ENCODE measurements at places on chromosomes 4 and X.
A peak's percentile ranks its signal among the peaks of the same experiment; 100 is the strongest.

DNA sequence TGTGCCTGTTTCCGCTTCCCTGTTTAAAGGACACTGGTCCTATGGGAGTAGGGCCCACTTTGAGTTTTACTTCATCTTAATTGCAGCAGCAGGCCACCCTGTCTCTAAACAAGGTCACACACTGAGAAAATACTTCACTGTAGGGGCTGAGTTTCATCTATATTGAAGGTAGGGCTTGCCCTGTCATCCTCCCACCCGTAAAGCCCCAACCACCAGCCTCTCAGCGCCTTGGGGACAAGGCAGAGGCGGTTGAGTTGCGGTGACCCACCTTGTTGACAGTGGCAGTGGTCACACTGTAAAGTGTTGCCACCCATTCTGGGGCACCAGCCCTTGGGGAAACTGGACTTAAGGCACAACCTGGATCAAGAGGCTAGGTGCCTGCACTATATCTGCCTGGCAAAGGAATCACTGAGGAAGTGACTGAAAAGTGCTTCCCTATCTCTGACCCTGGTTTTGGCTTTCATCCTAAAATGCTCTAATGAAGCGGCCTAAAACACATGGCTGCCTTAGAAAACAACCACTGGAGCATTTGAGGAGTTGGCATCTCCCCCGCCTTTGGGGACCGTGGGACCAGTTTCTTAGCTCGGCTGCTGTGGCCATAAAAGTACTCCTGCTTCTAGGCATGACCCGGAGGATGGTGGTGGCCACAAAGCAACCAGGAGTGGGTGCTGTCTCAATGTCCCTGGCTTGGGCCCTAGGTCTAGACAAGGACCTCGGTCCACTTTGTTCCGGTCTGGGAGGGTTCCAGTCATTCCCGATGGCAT is 7.8 kb upstream of the WDR1 start:
- DNase-seq = no peak

GRCh38 chr4:129623233-129623875 is 527.4 kb downstream of the C4orf33 start:
- DNase-seq = no peak

- peak; percentile 3 for DNase-seq
These were observed 29.1 kb downstream of the RIPPLY1 start for GRCh38 chrX:106874075-106874474.

DNA sequence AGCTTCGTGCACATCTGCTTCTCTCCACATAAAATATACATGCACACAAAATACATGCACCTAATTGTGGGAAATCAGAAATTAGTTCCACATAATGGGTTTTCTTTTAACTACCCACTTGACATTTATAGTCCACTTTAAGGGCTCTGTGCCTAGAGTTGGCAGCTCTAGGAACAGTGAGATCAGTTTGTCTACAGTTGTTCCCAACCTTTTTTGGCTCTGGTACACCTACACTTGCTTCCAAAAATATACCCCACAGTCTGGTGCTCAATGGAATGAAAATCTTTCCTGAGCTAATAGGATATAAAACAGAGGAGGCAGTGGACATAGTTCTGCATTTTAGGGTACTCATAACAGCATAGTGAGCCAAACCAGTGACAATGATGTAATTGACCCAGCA is 36.1 kb downstream of the HDAC8 start:
- DNase-seq = no peak

- no peak for DNase-seq
These were observed 9.0 kb upstream of the TSPYL2 start for GRCh38 chrX:53073115-53073586.

DNA sequence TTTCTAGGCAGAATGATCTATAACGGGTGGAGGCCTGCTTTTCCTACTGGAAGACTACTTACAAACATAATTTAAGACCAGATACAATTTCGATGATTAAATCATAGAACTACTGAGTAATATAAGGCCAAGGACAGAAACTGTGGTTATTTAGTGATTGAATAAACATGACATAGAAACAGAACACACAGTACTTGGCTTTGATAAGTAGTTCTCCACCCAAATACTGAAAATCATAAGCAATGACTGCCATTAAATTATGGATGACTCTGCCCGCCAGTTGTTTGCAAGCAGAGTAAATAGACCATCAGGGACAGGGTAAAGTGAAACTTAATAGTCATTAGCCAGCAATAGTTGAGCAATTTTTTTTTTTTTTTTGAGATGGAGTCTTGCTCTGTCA is 17.2 kb upstream of the SMIM14 start:
- peak; percentile 60 for DNase-seq

- no peak for DNase-seq
These were observed 690.1 kb downstream of the STPG2 start for GRCh38 chr4:97453186-97453585.

GRCh38 chr4:4425696-4426095 is 38.8 kb downstream of the NSG1 start:
- DNase-seq = no peak

- DNase-seq = no peak
These were observed 20.5 kb downstream of the NKX3-2 start for GRCh38 chr4:13523591-13524503.

DNA sequence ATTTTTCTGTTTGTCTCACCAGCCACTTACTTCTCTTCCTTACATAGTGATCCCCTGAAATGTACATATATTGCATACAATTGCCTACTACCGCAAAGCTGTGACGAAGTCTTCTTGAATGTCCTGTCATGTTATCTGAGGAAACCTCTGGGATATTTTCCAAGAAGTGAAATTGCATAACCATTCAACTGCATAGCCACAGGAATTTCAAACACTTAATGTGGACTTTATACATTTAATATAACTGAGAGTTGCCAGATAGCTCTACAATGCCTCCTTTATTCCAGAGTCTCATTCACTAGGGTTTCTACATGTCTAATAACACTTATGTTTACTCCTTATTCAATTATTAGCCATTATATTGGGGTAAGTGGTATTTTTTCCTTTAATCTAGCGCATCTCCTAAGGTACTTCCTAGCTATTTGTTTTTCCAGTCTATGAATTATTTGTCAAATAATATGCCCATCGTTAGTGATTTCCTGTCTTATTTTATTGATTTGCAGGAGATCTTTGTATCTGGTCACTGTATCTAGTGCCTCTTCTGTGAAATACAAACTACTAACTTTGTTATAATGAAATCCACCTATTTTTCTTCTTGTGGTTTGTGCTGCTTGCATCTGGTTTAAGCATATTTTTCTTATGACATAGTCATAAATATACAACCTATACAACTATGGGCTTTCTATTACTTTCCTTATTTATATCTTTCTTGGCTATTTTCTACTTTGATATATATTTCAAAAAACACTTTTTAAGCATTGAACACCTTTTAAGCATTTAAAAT is 69.2 kb upstream of the GRID2 start:
- no peak for DNase-seq

- DNase-seq = no peak
These were observed 40.3 kb downstream of the HDAC8 start for GRCh38 chrX:72532366-72532765.

GRCh38 chr4:176583278-176583677 is 209.4 kb downstream of the VEGFC start:
- DNase-seq = no peak

DNA sequence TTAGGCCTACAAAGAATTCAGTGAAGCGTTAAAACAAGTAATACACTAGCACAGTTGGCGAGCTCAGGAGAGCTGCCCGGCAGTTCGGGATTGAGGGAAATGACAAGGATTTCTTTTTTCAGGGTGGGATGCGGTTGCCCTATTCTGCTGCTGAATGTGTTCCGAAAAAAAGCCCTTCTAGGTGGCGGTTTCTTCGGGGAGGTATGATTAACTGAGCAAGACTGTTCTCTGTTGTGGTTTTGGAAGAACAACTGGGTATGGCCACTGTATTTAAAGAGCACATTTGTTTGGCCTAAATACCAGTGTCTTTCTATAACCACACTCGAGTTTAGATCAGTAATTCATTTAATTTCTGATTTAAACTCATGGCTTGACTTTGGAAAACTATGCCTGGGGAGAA is 459.7 kb upstream of the FAT1 start:
- no peak for DNase-seq

DNA sequence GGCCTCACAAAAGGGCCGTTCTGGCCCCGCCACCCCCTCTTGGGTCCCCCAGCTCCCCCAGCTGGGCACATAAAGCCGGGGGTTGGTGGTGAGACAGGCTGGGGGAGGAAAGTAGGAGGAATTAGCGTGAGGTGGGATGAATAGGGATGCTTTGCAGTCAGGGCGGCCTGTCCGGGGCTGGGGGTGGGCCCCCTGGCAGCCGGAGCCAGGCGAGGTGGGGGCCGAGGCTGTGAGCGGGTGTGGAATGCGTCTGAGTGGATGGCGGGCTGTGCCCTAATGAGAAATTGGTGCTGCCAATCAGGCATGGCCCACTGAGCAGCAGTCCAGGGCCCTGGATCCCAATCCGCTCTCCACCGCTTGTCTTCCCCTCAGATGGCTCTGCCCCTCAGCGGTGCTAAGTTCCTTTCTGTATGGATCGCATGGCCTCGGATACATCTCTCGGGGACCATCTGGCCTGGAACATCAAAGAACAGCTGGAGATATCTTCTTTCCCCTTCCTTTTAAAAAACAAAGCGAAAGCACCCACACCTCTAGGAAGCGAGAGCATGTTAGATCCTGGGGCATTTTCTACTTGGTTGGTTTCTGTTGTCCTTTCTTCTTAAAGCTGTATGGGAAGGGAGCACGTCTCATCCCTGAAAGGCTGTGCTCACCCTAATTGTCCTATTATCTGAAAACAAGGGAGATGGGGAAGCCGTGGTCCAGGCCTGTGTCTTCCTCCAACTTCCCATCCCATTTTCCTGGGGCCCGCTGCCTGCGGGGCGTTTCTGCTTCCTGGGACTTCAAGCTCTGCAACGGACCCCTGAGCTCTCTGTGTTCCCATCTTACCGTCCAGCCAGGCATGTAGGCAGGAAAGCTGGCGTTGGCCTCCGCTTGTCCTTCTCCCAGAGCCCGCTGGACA is 106.9 kb downstream of the SORCS2 start:
- DNase-seq = no peak

DNA sequence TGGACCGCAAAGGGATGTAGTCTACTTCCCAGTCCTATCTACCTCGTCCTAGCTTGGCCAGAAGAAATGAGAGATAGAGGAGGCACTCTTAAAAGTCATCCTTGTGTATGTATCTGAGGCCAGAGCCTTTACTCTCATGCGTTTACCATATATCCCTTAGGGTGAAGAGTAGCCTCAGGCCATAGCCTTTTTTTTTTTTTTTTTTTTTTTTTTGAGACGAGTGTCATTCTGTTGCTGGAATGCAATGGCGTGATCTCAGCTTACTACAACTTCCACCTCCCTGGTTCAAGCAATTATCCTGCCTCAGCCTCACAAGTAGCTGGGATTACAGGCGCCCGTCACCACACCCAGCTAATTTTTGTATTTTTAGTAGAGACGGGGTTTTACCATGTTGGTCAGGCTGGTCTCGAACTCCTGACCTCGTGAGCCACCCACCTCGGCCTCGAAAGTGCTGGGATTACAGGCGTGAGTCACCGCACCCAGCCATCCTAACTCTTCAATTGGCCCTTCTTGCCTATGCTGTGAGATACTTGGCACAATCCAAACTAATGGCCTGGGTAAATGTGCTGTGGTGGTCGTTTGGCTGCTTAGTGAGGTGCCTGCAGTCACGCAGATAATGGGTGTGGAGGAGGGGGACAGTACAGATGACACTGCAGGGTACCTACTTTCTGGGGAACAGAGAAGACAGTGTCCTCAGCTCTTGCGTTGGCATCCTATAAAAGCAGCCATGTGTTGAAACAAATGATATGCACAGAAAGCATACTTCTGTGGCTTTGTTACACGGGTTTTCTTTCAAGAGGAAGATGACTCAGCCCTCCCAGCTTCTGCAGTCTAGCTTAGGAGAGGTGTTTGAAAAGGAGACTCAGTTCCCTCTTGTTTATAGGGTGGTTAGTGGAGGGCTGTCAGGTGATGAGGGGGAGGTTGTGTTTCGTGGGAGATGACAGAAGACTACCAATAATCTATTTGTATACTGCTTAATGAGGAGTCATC is 10.4 kb upstream of the DGAT2L6 start:
- DNase-seq = no peak

DNA sequence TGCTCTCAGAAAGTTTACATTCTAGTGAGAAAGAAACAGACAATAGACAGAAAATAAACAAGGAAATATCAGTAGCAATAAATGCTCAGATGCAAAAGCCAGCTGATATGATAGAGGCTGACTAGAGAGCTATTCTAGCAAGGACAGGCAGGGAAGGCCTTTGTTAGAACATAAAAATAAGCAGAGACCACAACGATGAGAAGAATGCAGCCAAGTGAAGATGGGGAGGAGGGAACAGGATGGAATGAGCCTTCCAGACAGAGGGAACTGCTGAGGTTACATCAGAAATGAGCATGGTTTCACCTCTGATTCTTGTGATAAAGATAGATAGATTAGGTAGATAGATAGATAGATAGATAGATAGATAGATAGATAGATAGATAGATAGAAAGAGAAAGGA is 7.6 kb upstream of the SOWAHB start:
- DNase-seq = no peak

GRCh38 chr4:124631760-124632159 is 80.8 kb downstream of the ANKRD50 start:
- DNase-seq = peak; percentile 56

GRCh38 chr4:950136-951020 is 18.1 kb downstream of the TMEM175 start:
- DNase-seq = no peak

DNA sequence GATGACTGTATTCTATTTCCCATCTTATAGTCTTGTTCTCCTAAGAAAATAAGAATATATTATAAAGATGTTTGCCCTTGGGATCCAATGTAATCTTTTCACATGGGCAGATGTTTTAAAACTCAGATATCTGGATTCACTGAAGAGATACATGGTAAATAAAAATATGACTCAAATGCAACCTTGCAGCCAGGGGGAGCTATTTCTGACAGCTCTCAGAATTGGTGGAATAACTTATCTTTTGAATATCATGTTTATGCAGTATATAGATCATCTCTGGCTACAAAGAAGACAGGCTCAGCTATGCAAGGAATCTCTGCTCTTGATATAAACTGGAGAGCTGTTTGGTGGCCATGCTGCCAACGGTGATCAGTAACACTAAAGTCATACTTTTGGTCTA is 274.7 kb downstream of the GLUD2 start:
- no peak for DNase-seq

DNA sequence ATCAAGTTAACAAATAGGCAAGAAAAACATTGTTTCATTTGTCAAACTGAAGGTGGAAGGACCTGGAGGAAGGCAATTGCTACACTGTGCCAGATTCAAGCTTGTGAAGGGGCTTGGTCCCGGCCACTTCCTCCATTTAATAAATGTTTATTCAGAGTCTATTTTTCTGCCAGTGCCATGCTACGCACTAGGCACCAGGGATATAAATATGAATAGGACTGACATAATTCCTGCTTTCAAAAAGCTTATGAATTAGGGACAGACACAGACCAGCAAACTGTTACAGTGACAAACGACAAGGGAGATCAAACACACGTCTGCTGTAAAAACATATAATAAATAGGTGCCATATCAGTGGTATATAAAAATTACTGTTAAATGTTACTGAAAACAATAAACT is 571 bp downstream of the TLR6 start:
- DNase-seq = peak; percentile 73

Data from GM12865 (cell line).